CD4-positive, alpha-beta T cell treated with Interleukin-2 at 100 ng/mL for 4 hours (primary cell): ENCODE measurements at places on chromosomes 3 and 15.

DNA sequence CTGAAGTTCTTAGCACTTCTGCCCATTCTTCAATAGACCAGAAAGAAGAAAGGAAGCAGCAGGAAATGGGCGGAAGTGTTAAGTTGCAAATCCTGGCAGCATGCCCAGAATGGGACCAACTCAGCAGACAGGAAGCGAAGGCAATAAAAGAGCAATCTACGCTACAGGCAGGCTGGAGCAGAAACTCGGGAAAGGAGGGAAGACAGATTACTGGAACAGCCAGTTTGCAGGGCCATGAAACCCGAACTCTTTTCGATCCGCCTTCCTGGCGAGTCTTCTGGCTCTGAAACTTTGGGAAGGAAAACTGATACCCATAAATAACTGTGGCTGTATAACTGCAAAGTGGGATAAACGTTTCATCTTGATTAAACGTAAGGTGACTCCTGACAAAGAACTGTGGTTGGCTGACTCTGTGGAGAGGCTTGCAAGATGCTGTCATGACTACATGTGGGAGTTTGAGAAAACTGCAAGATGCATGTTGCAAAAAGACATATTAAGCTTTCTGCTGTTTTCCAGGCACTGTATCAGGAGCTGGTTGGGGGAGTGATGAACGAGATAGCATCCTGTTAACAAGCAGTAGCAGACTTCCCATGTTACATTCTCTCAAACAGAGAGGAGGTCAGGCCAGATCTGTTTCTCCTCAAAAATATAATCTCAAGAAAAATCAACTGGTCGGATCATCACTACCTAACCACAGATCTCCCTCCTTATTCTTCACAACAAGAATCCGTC lies 67.8 kb downstream of the FMN1 start:
- peak; percentile 56 for DNase-seq

- DNase-seq = no peak
Measured at GRCh38 chr3:97705764-97706163, 58.8 kb upstream of the ARL6 start.

GRCh38 chr3:53996141-53996874 lies 104.6 kb upstream of the SELENOK start:
- no peak for DNase-seq

- no peak for DNase-seq
Measured at GRCh38 chr3:141663993-141664392, 74.1 kb upstream of the RNF7 start.

DNA sequence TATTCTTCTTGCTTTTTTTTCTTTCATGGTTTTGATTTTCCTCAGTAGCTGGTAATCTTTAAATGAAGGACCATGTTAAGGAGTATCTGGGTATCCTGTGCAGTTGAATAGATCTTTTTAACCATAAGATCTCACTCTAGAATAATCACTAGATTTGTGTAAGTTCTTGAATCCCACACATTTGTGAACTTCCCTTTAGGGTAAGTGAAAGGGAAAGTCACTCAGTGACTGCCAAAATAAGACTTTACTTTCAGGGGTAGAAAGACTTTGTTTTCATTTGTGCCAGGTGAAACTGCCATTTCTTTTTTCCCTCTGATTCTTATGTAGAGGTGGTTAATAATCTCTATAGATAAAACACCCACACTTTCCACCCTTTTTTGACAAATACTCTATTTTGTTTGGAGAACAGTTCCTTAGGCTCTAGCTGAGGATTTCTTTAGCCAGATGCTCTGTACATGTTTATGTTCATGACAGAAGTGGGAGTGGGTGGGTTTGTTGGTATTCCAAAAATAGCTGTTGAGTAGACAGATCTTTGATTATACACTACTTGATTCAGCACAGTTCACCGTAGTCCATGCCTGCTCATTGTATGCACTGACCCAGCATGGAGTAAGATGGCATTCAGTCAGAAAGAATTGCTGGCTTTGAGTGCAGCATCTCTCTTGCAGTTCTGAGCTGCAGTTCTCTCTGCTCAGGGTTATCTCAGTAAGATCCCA lies 28.5 kb downstream of the LRRC49 start:
- no peak for DNase-seq

DNA sequence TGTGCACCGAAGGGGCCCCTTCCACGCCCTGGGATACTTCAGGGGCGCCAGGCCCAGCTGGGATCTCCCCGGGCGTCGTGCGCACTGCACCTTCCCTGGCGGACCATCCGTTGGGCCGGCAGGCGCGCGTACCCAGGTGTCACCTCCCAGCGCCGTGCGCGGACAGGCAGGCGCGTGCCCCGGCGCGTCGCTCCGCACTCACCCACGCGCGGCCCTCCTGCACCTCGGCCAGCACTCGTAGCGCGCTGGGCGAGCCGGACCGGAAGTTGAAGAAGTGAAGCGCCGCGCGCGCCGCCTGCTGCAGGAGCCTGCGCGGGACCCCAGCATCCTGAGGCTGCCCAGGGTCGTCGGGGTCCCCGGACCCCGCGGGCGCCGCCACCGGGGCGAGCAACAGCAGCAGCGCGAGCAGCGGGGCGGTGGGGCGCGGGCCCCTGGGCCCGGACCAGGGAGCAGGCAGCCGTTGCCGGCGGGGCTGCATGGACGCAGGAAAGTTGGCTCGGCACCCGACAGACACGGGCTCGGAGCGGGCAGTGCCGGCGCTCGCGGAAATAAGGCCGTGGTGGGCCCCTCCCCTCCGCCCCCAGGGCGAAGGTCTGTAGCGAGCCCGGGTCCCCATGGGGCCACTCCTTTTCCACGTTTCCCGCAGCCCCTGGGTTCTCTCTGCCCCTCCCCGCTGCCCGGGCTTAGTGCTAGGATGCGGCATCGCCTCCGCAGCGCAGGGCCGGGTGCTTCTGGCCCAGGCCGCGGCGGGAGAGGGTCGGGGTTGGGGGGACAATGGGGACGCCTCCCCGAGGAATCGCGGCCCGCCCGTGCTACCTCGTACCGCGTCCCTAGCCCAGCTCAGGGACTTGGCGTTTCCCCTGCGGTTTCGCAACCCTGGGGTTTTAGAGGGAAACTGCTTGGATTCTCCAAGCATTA lies at the start of gene RARRES1:
TSS of gene RARRES1 (minus strand) at position 520 of the 918 bp plus-strand sequence. CDS start at position 478, 42 bp downstream.
- DNase-seq = no peak

- DNase-seq = no peak
Measured at GRCh38 chr3:180184816-180185215, 148.1 kb upstream of the PEX5L start.

DNA sequence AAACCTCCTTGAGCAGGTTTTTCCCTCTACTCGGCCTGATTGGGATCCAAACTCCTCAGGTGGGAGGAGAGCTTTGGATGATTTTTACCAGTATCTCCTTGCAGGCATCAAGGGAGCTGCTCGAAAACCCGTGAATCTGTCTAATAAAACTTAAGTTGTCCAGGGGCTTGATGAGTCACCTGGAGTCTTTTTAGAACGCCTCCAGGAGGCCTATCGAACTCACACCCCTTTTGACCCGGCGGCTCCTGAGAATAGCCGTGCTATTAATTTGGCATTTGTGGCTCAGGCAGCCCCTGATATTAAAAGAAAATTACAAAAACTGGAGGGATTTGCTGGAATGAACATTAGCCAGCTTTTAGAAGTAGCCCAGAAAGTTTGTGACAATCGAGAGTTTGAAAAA lies 41.6 kb downstream of the ZBTB11 start:
- no peak for DNase-seq

DNA sequence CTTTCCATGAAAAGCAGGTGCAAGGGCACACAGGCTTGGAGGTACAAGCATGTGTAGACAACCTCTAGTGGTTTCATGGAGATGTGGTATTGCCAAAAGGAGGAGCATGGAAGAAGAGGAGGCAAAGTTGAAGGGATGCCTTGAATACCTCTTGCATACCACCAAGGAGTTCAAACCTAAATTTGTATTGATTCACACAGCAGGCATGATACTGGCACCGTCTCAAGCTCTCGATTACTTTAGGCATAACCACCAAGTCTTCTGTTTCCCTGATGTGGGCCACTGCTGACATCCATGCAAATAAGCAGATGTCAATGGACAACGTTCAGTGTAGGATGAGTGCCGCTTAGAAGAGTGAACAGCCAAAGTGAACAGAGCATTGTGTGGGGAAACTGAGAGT lies 87.1 kb downstream of the SCN11A start:
- no peak for DNase-seq

GRCh38 chr3:62938583-62938982 lies 63.4 kb upstream of the CADPS start:
- no peak for DNase-seq

- no peak for DNase-seq
Measured at GRCh38 chr15:87710406-87710805, 546.1 kb downstream of the NTRK3 start.

- DNase-seq = no peak
Measured at GRCh38 chr3:41726891-41727290, 235.0 kb downstream of the ULK4 start.

DNA sequence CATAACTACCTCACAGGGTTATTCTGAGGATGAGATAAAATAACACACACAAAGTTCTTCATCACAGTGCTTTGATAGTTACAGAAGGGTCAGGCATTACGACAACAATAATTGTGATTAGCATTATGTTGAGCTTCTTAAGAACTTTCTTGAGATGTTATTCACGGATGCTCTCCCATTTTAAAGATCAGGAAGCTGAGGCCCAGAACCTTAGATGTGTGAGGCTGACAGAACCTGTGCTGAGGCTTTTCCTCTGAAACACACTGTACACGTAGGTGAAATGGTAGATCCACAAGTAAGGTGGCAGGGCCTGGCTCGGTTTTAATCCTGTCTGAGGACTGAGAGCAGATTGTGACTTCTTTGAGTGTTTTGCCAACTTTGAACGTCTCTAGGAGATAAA lies 211.2 kb upstream of the BHLHE40 start:
- no peak for DNase-seq

DNA sequence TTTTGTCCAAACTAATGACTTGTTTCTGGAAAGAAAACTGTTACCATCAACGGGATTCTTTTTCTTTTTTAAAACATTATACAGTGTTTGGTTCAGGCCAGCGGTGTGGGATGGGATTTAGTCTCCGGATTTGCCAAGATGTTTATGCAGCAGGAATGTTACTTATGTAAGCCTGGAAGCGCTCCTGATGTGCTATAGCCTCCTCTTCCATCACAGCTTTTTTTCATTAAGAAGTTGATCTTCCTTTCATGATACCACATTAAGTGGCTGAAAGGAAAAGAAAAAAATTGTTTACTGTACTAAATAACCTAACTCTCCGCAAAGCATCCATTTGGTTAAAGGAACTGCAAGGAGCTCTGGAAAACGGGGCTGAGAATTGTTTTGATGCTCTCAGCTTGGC lies 120.5 kb upstream of the ALDH1A3 start:
- no peak for DNase-seq

DNA sequence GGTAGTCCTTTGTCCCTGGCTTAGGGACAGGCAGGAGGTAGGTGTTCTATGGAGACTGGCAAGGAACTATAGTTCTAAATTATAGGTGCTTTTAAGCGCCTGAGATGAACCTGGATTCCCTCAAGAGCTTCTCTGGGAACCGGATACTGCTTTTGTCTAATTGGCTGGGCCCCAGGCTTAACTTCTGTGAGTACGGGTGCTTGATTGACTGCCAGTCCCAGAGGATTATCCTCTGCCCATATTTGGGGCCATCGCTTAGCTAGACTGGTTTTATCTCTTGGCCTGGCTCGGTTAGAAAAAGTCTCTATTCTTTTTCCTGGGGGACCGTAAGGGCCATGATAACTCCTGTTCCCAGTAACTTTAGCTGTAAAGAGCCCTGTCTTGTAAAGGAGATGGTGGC lies 339.1 kb downstream of the KCNH8 start:
- no peak for DNase-seq

DNA sequence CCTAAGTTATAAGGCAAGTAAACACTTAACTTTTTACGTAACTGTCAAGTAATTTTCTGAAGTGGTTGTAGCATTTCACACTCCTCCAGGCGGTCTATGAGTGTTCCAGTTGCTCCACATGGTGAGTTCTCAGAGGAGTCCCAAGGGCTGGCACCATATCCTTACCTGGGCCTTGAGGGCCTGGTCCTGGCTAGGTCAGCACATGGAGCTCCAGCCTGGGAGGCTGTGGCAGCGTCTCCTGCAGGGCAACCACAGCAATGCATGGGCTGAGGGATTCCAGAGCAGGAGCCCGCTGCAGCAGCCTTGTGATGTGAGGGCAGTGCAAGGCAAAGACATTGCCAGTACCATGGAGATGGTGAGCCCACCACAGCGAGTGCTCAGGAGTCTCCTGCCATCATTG lies 32.2 kb upstream of the LYZL4 start:
- DNase-seq = no peak

DNA sequence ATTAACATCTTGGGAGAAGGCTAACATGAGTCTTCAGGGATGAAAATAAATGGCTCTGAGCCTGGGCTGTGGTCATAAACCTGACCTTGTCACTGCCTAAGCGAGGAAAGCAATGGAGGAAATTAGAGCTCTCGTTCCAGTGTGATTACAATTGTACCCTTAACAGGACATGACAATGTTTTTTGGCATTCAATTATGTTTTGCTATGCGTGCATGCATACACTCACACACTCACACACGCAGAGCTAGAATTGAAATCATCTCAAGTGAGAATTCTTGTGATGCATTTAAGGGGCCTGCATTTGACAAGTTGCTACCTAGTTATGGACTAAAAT lies 24.1 kb downstream of the ZNF80 start:
- DNase-seq = no peak

GRCh38 chr3:107641572-107642307 lies 119.0 kb downstream of the BBX start:
- DNase-seq = no peak

- DNase-seq = no peak
Measured at GRCh38 chr15:51876169-51876568, 46.7 kb downstream of the TMOD3 start.

DNA sequence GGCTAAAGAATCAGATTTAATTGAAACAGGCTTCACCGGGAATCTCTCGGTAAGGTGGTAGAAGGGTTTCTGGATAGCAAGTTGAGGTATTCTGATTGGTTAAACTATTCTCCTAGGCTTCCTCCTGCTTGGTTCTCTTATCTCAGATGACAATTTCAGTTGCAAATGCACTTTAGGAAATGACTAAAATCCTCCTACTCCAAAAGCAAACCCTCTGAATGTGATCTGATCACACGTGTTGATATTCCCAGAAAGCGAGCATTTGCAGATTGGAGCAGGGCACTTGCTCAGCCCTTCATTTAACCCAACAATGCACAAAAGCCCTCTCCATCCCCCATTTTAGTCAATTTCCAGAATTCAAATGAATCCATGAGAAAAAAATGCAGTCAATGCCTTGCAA lies 55.6 kb upstream of the ICE2 start:
- DNase-seq = no peak

DNA sequence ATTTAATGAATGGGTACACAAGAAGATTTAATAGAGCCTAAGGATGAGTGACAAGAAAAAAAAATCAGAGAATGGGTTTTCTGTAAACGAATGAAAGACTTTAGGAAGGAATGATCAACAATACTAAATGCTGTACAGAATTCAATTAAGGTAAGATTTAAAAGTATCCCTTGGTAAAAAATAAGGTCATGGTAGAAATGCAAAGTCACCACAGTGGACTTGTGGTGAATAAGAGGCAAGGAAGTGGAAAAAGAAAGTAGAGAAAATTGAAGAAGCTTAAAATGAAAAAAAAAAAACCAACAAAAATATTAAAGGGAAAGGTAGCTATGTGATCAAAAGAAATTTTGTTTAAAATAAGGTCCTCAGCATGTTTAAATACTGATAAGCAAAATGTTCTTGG lies 82.4 kb downstream of the PLSCR2 start:
- DNase-seq = no peak
